ENCODE measurements at places on chromosomes 12 and 14.

GRCh38 chr12:62769076-62769619 is 165.8 kb downstream of the PPM1H start:
- DNase-seq = no peak

GRCh38 chr14:33057585-33057984 is 118.9 kb downstream of the NPAS3 start:
- DNase-seq = no peak

- DNase-seq = no peak
Measured at GRCh38 chr14:95300697-95301526, 18.8 kb downstream of the CLMN start.

DNA sequence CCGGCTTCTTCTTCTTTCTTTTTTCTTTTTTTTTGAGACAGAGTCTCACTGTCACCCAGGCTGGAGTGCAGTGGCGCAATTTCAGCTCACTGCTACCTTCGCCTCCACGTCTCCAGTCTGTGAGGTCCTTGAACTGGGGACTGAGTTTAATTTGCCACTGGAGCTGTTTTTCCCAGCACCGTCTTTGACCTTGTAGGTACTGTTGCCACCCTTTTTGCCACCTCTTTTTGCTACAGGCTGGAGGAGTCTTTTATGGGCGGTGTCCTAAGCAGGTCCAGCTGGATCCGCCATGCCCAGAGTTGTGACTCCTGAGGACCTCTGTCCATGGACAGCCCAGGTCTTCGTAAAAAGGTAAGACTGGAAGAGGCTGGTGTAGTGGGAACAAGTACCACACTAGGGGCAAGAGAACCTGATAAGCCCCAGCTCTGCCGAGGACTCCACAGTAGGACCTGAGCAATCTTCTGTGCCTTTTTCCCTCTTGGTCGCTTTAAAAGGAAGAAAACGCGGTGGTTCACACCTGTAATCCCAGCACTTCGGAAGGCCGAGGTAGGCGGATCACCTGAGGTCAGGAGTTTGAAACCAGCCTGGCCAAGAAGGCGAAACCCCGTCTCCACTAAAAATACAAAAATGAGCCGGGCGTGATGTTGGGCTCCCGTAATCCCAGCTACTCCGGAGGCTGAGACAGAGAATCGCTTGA is 946 bp downstream of the RNU4-2 start:
- no peak for DNase-seq

GRCh38 chr12:116136340-116136739 is 141.2 kb downstream of the MED13L start:
- DNase-seq = no peak

GRCh38 chr14:100503251-100503650 is 84.0 kb downstream of the BEGAIN start:
- DNase-seq = peak; percentile 87

DNA sequence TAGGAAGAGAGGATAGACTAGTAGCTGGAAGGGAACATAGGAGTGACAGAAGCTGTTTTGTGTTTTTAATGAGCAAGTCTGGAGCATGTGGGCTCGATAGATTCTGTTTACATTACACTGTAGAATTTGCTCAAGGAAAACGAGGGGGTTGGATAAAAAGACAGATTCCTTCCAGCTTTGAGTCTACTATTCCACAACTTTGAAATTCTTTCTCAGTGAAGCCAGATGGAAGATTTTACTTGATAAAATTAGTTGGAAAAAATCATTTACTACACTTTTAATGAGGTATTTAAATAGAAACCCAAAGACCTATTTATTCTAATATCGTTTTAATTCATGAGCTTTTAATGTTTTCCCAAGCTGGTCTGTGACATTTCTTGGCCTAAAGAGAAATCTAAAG is 19.5 kb upstream of the EPS8 start:
- no peak for DNase-seq

GRCh38 chr12:89364058-89364457 is 11.8 kb upstream of the DUSP6 start:
- DNase-seq = no peak

GRCh38 chr14:74980398-74980730 is 22.4 kb upstream of the EIF2B2 start:
- no peak for DNase-seq

- no peak for DNase-seq
Measured at GRCh38 chr12:52818388-52818787, 4.5 kb upstream of the KRT4 start.

DNA sequence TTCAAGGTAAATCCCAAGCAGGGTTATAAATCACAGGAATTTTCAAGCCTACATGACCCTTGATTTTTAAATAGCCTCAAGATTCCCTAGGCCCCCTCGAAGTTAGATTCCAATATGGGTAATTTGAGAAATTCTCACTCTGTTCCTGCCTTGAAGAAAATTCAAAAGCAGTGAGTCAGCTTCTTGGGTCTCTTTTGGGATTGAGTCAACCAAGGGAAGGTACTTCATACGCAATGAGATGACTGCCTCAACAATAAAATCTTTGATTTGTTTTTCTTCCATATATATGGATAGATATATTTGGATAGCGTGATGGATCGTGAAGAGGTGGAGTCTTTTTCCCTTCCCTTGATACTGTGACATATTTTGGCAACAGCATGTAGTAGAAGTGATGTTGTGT is 180.4 kb upstream of the ATP2B1 start:
- no peak for DNase-seq

GRCh38 chr14:34660796-34661195 is 30.8 kb upstream of the SNX6 start:
- no peak for DNase-seq

DNA sequence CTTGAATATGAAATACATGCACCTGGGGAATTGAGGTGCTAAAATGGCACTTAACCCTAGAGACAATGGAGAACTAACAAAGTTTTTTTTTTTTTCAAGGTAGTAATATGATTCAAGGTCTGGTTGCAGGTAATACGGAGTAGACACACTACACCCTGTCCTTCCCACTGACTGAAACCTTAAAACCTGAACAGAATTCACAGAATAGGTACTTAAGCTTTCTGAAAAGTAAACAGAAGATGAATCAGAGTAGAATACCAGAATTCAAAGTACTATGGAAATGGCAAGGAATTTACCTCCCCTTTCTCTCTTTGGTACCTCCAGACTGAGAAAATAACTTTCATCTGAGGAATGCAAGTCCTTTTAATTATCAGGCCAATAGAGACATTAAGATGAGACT is 87.2 kb downstream of the PAPLN start:
- no peak for DNase-seq

GRCh38 chr12:107646436-107646835 is 39.2 kb upstream of the PWP1 start:
- no peak for DNase-seq

DNA sequence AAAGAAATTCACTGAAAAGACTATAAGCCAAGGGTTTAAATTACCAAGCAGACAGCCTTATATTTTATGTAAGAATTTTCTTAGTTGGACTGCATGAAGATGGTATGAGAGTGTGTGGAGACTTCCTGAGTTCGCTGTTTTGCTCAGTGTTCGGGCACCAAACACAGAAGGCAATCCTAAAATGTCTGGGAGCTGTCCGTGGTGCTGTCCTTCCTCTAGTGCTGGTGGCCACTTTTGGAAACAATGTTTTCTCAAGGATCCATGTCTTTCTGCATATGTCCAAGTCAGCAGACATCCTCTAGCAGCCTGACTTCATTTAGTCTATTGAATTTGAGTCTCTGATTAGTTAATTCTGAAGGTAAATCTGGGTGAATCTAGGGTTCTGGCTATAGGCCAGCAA is 135.8 kb downstream of the SLC8A3 start:
- no peak for DNase-seq

DNA sequence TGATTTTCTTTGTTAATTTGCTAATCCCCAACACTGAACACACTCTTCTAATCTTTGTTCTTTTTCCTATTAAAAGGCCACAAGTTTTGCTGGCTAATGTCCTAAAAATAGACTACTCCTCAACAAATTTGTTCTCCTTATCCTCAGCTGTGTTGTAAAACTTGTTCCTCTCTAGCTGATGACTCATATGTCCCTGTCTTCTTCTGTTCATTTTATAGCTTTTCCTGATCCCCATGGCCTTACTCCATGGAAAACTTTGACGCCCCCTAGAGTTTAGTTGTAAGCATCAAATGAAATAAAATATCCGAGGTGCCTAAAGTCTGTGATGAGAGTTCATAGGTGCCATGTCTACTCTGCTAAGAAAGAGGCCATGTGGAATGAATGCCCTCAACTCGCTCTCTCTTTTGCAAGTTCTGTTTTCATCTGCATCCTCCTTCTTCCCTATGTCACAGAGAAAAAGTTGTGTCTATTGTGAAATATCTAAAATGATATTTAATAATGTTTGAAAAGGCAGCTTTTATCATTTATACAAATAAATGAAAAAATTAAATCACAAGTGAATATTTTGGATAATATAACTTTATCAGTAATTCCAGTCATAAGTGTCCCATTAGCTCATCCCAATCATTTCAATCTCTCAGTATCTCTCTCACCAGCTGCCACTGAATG is 237.9 kb downstream of the IPO8 start:
- no peak for DNase-seq

DNA sequence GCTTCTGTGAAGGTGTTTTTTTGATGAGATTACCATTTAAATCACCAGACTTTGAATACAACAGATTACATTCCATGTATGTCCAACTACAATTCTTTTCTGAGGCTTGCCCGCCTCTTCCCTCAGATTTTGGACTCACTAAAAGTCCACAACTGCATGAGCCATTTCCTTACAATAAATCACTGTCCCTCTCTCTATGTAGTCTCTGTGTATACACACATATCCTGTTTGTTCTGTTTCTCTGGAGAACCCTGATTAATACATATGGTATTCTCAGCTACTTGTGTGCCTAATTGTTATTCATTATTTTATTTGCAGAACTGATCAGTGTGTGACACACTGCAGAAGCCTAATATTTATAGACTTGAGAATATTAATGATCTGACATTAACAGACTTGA is 2.4 kb upstream of the MIPOL1 start:
- DNase-seq = no peak

DNA sequence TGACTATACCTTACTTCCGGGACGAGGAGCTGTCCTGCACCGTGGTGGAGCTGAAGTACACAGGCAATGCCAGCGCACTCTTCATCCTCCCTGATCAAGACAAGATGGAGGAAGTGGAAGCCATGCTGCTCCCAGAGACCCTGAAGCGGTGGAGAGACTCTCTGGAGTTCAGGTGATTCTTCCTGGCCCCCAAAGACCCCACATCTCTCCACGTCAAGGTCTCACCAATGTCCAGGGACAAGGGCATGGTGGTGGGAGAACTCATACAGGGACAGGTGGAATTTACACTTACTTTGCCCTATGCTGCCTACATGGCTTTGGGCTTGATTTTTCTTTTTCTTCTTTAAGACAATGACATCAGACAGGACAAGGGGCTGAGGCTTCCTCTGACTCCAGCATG is 7.1 kb downstream of the SERPINA3 start:
- no peak for DNase-seq

DNA sequence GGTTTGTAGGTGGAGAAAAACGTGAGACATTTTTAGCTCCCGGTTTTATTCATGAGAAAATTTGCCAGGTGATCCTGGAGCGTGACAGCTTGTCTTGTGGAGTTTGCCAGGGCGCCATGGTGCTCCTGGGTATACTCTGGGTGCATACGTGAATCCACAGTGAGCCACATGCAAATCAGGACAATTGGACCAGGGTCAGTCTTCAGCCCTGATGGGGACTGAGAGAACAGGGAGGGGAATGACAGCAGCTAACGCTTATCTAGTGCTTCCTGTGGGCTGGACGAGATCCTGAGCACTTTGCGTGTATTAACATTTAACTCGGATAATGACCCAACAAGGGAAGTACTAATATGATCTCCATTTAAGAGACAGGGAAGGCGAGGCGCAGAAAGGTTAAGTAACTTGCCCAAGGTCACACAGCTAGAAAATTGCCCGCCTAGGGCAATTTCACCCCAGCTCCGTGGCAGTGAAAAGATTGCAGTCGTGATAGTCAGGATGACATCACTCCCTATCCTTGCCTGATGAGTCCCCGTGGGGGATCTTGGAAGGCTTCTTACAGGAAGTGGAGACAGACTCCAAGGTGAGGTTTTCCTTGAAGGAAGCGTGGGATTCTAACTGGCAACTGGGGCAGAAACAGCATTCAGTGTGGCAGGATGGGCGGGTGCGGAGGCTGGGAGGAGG is 118.4 kb upstream of the NCOR2 start:
- no peak for DNase-seq

GRCh38 chr12:104142543-104142942 is 4.5 kb upstream of the NFYB start:
- DNase-seq = no peak

- DNase-seq = no peak
Measured at GRCh38 chr12:75982979-75983660, 48.5 kb downstream of the PHLDA1 start.

GRCh38 chr14:77375164-77375950 is 1.5 kb downstream of the TMED8 start:
- no peak for DNase-seq

- no peak for DNase-seq
Measured at GRCh38 chr14:99546234-99546879, 57.6 kb downstream of the CCDC85C start.

DNA sequence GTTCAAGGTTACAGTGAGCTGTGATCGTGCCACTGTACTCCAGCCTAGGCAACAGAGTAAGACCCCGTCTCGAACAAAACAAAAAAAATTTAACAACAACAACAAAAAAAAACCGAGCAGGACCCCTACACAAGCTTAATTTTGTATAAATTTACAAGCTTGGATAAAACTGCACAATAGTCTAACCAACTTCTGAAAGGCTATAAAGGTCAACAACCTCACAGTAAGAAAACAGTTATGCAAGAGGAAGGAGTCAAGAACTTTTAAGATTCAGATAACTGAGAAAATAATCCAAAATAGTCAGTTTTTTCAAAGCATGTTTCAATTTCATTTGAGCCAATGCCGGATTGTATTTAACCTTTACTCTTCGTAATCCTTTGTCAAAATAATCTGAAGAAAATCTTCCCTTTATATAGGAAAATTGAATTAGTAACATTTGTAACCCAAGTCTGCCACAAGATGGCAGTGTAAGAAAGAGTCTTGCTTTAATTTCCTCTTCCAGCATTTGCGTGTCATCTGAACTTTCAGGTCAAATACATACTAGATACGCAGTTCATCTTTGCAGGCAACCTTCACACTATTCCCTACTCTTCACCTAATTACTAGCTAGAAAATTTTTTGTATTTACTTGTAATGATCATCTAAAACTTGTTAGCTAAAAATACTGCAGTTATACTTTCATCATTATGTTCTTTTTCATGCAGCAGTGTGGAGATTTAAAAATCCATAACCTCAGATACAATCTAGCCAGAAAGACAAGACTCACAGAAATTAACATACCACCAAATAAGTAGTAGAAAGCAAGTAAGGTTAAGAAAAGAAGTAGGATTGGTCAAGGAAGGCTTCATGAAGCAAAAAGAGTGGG is 5.8 kb downstream of the CCNB1IP1 start:
- no peak for DNase-seq

- no peak for DNase-seq
Measured at GRCh38 chr12:31620311-31620710, 29.4 kb upstream of the DENND5B start.

- no peak for DNase-seq
Measured at GRCh38 chr12:32290411-32290810, 108.9 kb upstream of the FGD4 start.

GRCh38 chr14:50619569-50620141 is 48.5 kb downstream of the SAV1 start:
- DNase-seq = no peak

- DNase-seq = no peak
Measured at GRCh38 chr12:46674129-46674528, 151.7 kb downstream of the SLC38A4 start.
